AG09319 (cell line): ENCODE measurements at places on chromosomes 5 and 9.

DNA sequence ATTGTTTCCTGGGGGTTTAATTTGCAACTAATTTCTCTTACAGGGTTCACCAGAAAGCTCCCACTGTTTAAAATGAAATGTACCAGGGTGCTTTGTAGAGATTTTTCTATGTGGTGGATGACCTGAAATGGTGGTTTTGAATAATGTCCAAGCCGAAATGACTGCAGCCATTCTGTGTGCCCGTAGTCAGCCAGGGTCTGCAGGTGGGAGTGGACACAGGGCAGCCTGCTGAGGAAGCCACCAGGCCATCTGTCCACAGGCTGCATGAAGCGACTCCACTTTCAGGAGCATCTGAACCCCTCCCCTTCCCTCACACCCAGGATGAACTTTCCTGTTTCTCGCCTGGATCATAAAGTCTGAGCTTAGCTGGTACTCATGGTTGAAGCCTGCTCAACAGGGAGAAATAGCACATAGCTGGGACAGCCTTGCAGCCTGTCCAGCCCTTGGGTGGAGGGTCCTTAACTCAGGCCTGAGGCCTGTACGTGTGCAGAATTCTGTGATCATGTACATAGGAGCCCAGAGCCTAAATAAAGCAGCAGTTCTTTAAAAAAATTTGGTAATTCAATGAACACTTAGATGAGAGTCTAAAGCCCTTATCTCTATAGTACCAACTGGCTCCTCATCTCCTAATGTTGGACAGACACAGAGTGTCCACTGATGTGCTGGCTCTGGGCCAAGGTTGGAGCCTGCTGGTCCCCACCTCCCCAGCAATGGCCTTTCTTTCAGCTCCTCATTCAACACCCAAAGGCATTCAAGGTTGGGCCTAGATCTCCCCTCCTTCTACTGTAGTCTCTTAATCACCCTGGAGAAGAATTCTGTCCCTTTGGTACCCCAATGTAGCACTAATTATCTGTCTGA lies 72.8 kb downstream of the SHB start:
- no peak for DNase-seq

- no peak for DNase-seq
Measured at GRCh38 chr5:134413046-134413445, 1.4 kb upstream of the CDKN2AIPNL start.

DNA sequence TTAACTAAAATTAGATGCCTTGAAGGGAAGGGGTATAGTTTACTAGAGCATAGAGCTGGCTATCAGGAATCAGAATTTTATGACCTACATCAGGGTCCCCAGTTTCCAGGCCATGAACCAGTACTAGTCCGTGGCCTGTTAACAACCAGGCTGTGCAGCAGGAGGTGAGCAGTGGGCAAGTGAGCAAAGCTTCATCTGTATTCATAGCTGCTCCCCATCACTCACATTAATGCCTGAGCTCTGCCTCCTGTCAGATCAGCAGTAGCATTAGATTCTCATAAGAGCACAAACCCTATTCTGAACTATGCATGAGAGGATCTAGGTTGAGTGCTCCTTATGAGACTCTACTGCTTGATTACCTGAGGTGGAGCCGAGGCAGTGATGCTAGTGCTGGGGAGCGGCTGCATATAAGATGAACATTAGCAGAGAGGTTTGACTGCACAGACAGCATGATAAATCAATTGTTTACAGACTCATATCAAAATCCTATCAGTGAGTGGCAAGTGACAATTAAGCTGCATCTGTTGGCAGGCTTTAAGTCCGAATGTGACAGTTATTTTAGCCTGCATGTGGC lies 44.6 kb downstream of the TAF11L14 start:
- no peak for DNase-seq

GRCh38 chr5:77761606-77762005 lies 14.5 kb downstream of the TBCA start:
- DNase-seq: no peak

GRCh38 chr5:111834926-111835599 lies 78.1 kb upstream of the NREP start:
- no peak for DNase-seq

DNA sequence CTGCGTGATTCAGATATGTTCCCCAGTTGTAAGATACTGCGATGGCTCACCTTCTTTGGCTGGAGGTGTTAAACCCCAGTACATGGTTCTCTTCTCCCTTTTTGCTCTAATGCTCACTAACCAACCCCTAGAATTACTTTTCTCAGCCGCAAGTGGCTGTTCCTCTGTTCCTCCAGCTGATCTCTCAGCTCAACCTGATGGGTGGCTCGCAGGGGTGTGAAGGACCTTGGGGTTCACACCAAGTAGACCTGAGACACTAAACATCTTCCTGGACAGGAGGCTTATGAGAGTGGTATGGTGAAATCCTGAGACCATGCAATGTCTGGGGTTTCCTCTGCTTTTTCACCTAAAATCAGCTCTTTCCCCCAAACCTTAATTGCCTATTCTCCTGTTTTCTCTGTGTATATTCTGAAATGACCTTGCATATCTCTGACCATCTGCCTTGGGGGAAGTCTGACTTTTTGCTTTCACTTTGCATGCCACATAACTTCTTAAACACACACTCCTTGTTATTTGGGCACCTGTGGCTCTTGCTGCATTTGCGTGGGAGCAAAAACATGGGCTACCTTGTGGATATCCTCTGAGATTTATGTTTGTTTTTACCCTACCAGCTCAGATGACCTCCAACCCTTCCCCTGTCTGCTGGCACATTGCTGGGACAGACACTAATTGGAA lies 15.9 kb upstream of the IFNA14 start:
- DNase-seq: no peak

DNA sequence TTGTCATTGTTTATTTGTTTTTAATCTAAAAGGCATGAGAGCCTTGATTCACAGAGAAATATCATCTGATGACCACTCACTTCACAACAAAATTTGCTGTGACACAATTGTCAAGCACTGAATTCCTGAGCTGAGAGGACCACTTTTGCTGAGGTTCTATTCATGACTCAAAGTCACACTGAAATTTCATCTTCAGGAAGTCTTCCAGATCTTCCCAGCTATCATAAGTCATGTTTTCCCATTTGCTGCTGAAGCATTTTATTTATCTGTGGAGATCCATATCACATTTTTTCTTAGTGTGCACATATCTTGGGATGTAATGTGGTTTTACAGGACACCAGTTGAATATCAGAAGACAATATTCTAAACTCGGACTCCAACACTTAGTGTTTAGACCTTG lies 255.1 kb upstream of the TRIM32 start:
- no peak for DNase-seq

DNA sequence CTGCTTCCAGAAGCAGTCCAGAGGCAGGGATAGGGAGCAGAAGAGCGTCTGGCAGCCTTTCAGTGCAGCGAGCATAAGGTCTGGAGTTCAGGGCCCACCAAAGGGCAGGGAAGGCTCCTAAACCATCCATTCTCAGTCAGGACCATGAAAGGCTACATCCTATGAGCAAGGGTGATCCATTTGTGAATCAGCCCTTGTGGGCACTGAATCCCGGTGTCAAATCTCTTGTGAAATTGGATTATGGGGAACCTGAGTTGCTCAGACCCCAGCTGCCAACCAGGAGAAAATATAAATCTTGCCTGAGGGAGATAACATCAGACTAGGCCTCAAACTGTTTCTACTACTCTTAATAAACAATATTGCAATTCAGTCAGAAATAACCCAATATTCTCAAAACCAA lies 204.4 kb downstream of the SYK start:
- DNase-seq: no peak

DNA sequence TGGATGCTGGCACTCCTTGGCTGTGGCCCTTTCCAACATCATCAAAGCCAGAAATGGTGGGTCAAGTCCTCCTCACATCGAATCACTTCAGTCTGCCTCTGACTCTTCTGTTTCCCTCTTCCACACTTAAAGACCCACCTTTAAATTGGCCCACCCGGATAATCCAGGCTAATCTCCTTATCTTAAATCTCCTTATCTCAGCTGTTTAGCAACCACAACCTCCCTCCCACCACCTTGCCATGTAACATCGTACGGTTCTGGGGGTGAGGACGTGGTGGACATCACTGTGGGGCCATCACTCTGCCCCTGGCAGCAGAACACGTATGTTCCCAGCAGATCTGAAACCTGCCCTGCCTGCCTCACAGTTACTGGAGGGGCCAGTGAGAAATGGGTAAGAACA lies 11.5 kb downstream of the IGFBPL1 start:
- DNase-seq: no peak

DNA sequence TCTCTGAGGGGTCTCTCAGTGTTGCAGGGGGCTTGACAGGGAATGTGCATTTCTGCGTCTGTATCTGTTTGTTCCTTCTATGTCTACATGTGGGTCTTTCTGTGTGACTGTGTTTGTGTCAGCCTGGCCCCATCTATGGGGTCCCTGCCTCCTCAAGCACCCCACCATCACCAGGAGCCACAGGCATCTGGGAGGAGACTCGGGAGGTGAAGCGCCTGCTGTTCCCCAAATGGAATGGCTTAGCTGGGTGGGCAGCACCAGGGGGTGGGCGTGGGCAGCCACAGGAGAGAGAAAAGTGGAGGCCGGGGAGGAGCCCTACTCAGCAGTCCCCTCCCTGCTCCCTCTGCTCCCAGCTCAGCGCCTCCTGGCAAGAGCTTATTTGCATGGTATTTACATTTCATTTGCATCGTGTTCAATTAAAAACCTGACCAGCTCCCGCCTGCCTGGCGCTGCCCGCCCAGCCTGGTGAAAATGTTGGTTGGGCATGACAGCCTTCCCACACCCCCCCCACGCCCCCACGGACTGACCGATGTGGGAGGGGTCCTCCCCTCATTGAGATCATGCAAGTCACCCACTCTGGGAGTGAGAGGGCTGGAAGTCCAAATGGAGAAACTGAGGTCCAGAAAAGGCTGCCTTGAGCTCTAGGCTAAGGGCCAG lies 50.5 kb downstream of the CXXC5 start:
- peak; percentile 82 for DNase-seq

DNA sequence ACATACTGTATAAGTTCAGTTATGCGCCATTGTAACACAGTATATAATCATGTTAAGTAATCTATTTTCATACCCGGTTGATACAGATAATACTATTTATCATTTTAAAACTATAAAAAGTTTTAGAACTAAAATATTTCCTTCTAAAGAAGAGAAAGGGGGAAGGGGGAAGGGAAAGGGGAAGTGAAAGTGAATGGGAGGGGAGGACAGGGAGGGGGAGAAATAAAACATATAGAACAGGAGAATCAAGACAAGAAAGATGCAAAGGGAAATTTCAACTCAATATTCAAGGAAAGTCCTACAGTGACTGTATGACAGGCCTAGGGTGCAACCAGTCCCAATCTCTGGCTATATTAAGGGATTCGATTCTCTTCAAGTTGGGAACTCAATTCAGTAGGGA lies 1278.8 kb downstream of the MAT2B start:
- no peak for DNase-seq

DNA sequence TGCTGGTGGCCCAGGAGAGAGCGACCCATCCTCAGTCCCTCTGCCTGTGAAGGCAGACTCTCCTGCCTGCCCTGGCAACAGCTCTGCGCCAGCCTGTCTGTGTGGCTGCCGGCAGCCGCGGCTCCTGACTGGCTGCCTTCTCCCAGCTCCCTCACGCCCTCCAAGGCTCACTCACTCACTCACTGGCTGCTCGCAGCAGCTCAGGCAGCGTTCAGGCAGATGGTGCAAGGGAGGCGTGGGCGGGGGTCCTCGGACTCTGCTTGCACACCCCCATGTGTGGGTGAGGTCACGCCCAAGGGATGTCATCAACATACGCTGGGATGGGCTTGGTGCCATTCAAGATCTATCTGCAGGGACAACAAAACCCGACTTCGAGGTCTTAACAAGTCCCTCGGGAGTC lies 66.7 kb downstream of the DAB2IP start:
- no peak for DNase-seq

GRCh38 chr9:12778389-12778788 lies 3.6 kb downstream of the LURAP1L start:
- DNase-seq: no peak

DNA sequence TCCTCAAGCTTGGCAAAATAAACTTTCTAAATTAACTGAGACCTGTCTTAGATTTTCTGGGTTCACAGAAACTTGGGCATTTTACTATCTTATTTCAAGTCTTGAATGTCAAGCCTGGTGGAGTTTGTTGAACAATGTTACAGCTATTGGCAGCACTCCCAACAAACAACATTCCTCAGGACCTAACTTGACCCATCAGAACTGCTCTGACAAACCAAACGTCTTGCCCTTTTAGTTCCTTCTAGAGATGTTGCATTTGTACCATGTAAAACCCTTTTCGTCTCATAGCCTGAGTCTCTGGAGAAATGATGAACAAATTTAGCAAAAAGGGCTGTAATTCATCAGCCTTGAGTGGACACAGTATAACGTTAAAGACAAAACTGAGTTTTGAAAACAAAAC lies 51.1 kb downstream of the GNA14 start:
- no peak for DNase-seq

DNA sequence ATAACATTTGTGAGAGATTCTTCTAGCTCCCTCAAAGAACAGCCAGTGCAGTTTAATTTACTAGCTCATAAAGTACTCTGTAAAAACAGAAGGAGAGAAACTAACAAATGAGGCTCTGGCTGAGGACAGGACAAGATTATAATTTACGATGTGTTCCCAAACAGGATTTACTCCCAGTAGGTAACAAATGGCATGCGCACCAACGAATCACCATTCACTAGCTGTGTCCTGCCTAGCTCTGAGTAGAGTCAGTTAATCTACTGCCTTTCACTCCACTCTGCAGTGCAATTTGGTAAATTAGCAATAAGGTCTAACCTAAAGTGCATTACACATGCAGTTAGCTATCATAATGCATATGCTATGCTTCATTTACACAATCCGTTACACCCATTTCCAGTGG lies 497.4 kb upstream of the CCNG1 start:
- no peak for DNase-seq

- no peak for DNase-seq
Measured at GRCh38 chr5:1787472-1788047, 12.1 kb downstream of the MRPL36 start.

DNA sequence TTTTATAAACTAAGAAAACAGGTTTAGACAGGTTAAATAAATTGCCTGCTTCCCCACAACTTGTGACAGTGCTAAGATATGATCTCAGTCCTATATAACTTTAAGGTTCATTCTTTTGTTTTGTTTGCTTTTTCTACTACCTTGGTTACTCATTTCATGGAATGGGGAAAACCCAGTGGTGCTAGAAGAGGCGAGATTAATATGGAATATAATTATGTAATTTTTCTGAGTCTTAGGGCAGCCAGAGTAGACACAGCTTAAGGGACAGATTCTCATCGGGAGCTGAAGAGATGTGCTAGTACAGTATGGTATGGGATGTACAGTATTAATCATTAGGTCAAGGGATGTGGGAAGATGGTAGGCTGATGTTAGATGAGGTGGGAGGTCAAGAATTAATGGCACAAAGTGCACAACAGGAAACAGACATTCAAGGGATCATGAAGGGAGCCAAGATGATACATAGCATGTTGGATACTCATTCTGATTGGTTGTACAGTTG lies 6.2 kb downstream of the TRIM32 start:
- DNase-seq: no peak

DNA sequence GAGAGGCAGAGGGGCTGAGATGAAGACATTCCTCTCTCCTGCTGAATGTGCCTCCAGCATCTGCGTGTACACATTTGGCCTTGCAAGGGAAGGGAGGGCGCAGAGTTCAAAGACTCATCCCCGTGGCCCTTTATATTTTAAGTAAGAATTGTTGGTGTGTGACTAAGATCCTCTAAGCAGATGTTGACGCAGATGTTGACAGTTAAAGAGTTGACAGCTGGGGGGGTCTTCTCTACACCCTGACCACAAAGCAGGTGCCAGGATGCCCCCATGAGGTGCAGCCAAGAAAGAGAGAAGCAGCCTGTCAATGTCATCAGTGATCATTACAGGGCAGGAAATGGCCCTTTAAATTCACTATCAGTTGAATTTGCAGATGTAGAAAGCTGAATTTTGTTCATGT lies 262.9 kb downstream of the IRX1 start:
- no peak for DNase-seq

GRCh38 chr9:102941868-102942267 lies 53.3 kb upstream of the CYLC2 start:
- no peak for DNase-seq
